ENCODE measurements at places on chromosomes 3 and 15.

GRCh38 chr15:95742256-95742655 lies 588.2 kb upstream of the NR2F2 start:
- no peak for DNase-seq

DNA sequence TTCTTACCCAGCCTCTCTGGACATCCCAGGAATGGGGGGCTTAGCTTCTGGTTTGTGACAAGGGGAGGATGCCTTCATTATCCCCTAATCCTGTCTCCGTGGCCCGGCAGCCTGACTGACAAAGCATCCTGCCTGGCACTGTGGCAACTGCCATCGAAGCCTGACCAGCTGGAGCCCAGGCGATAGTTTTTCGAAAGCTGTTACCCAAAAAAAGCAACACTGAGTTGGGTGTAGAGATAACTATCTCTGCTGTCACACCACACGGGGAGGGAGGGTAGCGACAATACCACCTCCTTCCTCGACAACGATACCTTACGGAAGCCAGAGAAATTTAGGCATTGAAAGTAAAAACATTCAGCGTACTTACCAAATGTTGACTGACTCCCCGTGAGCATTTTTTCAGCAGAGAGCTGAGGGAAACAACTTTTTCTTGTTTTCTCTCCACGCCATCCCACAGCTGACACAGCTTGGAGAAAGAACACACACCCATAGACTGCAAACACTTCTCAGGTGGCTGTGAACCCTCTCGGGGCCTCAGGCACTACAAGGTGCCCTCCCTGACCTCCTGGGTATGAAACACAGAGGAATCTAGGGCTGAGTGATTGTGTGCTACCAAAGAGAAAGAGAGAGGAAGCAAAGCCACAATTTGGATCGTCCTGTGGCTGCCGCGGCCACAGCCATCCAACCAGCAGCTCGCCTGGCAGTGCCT lies 361.9 kb upstream of the ICE2 start:
- DNase-seq: peak; percentile 71

DNA sequence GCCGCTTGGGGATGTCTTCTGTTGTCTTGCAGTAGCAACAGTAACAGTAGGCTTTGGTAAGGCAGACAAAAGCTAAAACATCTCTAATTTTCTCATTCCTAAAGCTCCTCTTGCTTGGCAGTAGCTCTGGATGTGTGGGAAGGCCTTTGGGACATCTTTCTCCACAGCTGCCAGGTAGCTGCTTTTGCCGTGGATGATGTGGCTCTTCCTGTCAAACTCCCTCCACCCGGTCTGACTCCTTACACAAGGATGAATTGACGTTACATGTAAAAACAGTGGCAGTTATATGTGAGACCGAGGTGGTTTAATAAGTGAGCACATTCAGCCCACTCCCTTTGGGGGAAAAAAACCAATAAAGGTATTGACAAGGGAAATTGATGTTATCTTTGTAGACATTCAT lies 309.1 kb downstream of the TUSC7 start:
- no peak for DNase-seq

DNA sequence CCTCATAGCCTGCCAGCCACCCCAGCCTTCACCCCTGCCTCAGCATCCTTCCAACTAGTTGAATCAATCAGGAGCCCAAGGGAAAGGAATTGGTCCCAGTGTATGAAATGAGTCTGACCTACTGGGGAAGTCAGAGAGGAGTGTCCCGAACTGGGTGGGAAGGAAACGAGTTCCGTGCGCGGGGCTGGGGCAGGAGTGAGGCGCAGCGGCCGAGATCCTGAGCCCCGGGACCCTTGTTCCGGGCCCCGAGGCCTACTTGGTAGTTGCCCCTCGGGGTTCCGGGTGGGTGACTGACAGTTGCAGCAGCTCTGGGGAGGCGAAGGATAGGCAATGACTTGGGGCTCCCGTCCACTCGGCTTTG lies 1.1 kb upstream of the PLCL2 start:
- DNase-seq: no peak

- DNase-seq: no peak
These were observed 46.5 kb downstream of the GUCA1C start for GRCh38 chr3:108907194-108907593.

DNA sequence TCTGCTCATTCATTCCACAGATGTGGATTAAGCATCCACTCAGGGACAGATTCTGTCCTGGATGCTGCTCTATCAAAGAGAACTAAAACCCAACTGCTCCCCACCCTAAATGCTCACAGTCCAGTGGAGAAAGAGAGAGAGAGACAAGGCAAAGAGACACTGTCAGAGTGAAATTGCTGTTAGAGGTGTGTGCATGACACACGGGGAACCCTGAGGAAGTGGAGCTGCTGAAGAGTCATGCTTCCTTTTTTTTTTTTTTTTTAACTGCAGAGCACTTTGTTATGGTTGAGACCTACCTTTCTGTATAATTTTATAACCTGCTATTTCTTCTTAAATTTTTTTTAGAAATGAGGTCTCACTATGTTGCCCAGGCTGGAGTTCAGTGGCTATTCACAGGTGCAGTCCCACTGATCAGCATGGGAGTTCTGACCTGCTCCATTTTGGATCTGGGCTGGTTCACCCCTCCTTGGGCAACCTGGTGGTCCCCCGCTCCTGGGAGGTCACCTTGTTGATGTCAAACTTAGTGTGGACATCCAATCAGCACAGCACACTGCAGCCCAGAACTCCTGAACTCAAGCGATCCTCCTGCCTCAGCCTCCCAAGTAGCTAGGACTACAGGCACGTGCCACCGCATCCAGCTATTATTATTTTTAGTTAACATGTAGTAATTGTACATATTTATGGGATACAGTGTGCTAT lies 18.2 kb upstream of the PSTPIP1 start:
- DNase-seq: no peak

DNA sequence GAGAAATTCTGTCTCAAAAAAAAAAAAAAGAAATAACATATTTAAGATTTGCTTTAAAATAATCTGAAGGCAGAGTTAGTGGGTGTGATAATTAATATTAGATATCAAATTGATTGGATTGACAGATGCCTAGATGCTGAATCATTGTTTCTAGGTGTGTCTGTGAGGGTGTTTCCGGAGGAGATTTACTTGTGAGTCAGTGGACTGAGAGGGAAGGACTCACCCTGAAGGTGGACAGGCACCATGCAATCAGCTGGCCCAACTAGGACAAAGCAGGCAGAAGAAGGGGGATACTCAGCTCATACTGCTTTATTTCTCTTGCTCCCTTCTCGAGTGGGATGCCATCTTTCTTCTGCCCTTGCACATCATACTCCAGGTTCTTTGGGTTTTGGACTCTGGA lies 16.7 kb upstream of the RPL24 start:
- no peak for DNase-seq

DNA sequence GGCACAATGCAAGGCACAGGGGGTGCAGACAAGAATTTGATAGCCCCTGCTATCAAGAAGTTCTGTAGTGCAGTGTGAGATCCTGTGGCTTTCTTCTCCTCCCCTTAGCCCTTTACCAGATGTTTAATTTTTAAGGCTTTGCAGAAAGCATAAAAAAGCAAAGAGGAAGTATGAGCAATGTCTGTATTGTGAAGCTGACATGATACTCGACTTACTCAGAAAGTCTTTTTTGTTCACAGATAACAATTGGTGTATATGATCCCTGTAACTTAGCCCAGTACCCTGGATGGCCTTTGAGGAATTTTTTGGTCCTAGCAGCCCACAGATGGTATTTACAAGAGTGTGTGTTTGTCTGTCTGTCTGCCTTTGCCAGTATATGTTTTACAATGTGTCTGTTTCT lies 58.9 kb downstream of the ATG7 start:
- DNase-seq: no peak

- no peak for DNase-seq
These were observed 156.2 kb upstream of the WNT5A start for GRCh38 chr3:55643283-55643682.

DNA sequence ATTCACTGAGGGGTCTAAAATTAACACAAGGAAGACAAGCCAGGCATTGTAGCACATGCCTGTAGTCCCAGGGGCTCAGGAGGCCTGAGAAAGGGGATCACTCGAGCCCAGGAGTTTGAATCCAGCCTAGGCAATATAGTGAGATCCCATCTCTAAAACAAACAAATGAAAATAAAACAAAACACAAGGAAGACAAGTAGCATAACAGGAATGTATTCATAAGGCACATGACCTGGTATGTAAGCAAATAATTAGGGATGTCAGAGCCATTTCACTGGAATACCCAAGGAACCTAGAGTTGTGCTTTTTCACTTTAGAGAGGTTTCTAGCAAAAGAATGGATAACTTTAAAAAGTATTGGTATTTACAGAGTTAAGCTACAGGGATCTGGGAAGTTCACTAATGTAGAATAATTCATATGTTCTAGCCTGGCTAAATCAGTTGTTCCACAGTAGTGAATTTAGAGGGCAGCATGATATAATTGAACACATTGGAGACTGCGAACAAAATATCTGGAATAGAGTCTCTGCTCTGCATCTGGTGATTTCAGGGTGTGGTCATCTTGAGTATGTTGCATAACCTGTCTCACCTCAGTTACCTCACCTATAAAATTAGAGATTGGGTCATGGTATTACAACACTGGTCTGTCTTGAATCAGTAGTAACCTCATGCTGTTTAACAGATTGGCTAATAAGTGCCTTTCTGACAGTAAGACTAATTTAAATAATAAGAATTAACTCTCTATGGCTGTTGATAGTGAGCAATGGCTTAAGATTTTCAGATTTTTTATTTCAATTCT lies 9.3 kb downstream of the GRAMD1C start:
- no peak for DNase-seq

DNA sequence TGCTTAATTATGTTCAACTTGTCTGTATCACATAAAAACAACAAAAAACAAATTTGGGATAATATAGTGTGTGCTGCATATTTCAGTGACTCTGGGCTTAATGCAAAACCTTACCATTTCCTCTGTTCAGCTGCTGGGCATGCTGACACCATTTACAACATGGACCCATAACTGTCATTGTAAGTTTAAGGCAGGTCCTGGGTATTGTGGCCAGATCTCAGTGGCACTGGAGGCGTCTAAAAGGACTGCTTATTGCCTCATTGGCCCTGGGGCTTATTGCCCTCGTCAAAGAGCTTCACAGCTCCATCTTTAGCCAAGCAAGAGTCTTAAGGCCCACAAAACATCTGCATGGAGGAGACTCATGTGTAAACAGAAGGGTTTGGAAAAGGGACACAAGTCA lies 390.2 kb downstream of the NR2F2 start:
- no peak for DNase-seq

- DNase-seq: no peak
These were observed 84.1 kb downstream of the BOC start for GRCh38 chr3:113295463-113295862.

DNA sequence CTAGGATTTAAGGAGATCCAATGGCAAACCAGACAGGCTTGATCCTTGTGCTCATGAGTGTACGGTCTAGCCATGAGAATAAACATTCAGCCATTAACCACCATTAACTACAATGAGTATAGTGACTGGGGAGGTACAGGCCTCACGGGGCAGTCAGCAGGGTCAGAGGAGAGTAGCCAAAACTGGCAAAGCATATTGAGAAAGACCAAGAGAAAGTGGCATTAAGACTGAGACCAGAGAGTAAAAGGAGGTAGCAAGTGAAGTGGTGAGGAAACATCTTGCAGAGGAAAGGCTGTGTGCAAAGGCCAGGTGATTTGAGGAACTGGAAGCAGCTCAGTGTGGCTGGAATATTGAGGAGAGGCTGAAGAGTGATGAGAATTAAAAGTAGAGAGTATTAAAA lies 407.2 kb upstream of the LMCD1 start:
- DNase-seq: no peak

- DNase-seq: no peak
These were observed 22.1 kb downstream of the ALDH1L1 start for GRCh38 chr3:126158016-126158911.

DNA sequence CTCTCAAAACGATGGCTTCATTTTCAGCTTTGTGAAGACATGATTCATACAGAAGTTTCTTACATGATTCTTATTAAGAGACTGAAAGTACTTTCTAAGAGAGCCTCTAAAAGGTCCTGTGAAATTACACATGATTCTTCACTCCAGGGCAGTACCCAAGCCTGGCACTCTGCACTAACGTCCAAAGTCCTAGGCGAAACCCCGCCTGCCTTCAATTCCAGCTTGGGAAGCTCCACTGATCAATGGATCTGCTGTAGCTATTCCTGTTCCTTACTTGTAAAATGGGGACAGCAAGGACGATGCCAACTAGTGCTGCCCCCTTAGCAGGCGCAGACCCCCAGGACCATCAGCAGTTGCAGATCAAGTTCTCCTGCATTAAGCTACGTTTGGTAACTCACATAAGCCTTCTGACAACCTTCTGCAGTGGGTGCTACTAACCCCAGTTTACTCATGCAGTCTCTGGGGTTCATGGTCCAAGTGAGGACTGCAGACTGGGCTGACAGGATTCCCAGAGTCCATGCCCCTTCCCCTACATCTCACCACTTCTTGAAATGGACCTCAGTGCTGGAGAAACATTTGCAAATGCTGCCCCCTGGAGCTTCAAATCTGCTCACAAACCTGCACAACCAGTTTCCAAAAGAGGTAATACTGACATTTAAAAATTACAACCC lies 10.6 kb downstream of the CHCHD4 start:
- no peak for DNase-seq

DNA sequence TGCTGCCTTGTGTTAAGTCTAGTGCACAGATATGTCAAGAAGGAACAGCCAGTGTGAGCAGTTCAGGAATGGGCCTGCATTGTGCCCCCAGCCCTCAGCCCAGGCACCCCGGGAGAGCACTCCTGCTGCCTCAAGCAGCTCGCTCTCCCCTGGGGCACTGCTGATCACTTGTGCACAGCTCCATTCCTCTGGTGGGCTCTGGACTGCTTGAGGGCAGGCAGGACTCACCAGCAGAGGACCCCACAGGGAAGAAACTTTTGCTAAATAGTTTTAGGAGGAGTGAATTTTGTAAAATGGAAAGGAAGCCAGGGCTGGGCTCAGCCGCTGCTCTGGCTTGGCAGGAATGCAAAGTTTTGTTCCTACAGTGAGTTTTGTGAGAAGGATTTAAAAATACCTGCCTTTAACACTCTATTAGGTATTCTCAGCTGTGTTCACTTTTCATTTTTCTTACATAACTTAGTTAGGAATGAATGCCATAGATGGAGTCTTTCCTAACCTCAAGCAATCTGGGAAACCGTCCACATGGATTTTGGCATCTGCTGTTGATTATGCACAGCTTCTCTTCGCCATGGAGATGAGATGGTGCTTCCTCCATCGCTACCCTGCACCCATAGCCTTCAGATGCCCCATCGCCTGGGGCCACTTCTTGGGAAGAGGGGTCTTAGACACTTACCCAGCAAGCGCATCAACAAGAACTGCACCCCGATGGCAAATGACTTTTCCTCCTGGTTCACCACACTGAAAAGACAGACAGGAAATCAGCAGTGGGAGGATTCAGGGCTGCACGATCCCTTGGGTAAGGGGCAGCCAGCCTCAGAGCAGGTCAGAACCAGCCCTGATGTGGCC lies 42.3 kb upstream of the RAB6B start:
- no peak for DNase-seq

DNA sequence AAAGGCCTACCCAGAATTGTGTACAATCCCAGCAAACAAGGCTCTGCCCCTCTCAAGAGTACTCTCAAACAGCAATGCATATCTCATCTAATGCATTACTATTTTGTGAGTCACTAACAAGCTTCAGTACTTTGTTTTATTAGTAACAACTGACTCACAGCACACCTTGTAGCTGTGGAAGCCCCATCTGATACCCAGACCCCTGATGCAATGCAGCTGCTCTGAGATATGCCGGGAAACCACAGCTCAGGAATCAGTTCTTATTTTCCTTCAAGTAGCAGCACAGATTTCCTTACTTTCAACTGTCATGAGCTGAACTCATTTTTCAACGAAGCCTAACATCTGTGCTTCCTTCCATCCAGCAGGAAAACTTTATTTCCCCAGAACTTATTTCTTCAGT lies 37.8 kb downstream of the CCNL1 start:
- no peak for DNase-seq

Measured in activated CD4-positive, alpha-beta memory T cell treated with anti-CD3 and anti-CD28 coated beads, Interleukin-2, amount 10 ng/mL, durations not matched to agents 7 days and 5 days (primary cell).